Left lobe of liver (tissue), 2 donors: ENCODE measurements at places on chromosomes 7 and 10. TPM values are rescaled to one million over a fixed set of nuclear protein-coding genes. Genes with fewer than 3 reads are reported as not detected.

DNA sequence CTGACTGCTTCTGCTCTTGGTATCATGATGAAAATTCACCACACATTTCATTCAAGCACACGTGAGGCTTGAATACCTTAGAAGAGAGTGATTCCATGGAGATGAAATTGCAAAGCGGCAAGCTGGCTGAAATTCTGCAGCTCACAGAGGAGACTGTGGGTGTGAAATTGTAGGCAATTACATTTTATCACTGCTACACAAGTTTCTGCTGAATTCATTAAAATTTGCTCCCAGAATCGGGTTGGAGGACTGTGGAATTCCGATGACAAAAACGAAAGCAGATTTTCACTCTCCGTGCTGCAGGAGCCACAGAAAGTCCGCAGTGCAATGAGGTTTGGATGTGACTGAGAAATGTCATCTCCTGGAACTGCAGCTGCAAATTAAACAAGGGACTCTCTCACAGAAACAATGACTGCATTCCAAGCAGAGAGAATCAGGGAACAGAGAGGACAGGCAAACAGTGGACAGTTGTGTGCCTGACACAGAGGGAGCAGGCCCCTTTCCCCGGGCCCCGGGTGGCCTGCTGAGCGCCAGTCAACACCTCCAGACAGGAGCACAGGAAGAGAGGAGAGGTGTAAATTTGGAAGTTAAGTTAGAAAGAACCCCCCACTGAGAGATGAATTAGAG lies 109.1 kb downstream of the C10orf90 start:
- DNase-seq: no peak

DNA sequence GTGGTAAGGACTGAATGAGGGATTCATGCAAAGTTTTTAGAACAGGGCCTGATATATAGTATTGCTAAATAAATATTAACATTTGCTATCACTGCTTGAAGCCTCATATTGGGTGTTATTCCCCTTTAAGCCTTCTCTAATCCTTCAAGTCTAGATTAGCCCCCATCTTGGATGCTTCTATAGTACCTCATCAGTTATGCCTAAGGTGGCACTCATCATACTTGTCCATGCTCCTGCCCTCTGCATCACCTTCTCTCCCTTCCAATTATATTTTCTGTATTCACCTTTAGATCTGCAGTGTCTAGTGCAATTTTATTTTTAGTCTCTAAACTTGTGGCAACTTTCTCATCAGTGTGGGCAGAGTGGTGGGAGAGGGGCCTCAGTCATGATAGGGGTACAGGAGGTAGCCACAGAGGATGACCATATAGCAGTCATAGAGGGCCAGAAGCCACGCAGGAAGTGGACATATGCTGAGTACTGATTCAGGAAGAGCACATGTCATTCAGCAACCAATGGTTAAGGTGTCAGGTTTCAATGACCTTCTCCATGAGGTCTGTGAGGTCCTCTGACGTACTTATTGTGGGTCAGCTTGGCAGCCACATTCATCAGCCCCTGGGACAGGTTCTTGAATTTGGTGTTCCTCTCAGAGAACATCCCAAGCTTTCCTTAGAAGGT lies 2.5 kb downstream of the ENTPD1 start:
- DNase-seq: no peak

GRCh38 chr7:117863618-117864017 lies 9.6 kb downstream of the CTTNBP2 start:
- no peak for DNase-seq

DNA sequence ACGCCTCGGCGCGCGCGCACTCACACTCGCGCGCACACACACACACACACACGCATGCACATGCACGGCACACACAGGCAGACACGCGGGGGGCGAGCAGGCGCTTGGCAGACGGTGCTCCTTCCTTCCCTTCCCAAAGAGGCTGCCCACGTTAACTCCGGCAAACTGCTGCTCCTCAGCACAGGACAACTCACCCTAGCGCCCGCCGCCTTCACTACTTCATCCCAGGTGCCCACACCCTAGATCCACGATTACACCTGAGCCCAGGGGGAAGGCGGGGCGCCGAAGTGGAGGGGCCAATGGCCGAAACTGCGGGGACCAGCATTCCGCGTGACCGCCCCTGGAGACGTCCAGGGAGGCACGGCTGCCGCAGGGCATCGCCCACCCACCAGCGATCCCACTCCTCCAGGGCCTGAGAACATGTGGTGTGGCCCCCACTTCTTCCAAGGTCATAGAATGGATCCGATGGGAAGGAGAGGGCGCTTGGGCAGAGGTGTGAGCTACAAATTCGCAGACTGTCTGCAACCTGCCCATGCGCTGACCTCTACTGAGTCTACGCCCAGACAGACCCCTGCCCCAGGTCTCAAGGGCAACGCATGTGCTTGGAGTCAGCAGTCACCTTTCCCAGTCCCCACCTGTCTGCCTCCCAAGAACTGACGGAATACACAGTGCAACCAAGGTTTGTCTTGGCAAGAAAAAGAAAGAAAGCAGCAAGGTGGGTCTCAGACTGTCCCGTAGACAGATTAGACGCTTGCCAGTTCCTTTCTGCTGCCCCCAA lies 74.6 kb downstream of the CALN1 start:
- DNase-seq: no peak

DNA sequence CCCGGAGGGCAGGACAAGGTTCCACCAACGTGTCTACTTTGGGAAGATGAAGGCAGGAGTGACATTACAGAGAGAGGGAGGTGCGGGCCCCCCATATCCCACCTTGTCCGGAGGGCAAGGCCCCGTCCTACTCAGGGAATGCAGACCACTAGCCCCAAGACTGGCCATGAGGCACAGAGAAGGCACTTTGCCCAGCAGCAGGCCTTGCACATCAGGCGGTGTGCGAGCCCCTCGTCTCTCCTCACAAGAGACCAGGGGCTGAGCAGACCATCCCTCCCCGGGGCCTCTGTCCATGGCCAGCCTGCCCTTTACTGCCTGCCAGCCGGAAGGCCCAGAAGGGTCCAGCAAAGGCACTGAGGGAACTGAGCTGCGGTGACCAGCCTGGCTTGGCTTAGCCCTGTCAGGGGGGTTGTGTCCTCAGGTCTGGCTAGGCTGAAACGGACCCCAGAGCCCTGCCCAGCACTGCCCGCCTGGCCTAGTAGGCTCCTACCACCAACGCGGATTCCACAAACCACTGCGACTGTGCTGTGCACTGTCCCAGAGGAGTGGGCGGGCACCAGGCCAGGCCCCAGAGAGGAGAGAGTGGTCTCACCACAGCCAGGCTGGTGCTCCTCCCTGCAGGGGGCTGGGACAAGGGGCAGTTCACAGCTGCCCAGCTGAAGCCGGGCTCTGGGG lies 16.7 kb downstream of the CAMK2B start:
- DNase-seq: peak; percentile 42

GRCh38 chr10:118754229-118754555 lies 578 bp downstream of the CACUL1 start:
- DNase-seq: peak; percentile 69

The HOXA2 gene
- 0.15 TPM for total RNA-seq

DNA sequence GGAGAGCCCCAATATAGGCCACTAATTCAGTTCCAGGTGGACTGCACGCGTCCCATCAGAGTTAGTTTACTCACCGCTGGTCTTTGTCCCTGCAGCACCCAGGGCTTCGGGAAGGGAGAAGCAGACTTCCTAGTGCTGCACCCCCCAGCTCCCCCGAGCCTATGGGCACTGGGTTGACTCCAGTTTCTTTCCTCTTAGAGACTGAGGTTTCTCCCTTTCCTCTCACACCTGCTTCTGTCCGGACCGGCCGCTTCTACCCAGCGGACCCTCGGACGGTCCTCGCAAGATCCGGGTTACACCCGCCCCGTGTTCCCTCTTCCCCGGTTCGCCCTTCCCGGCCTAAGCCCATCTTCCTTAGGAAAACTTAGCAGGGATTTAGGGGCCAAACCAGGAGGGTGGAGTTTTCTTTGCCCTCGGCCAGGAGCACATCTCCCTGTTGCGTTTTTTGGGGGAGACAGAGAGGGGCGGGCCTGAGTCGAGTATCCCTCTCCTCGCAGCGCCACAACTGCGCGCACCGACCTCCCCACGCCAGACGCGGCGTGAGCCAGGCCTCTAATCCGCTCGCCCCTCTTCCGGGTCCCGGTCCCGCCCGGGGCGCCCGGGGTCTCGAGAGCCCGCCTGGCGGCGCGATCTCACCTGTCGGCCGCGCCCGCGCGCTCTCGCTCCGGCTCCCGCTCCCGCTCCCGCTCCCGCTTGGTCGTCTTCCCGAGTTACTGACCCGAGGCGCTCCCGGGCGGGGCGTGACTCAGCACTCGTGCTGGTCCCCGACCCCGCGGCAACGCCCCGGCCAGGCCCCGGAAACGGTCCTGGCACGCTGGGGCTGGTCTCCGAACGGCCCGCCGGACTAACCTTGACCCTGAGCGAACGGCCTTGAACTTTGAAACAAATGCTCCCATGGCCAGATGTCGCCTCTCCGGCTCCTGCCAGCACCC lies at the start of gene AIFM2:
Gene AIFM2 (minus strand): TSS at position 728 of the 932 bp plus-strand sequence. CDS start 8,741 bp downstream, outside the sequence.
- peak; percentile 94 for DNase-seq

- no peak for DNase-seq
These were observed at the start of gene UFSP1 for GRCh38 chr7:100888988-100889750. Gene UFSP1, minus strand, starts transcription at chr7:100889715. Its CDS starts 444 bp downstream, at chr7:100889271.

GRCh38 chr7:7131273-7131672 lies 51.1 kb upstream of the C1GALT1 start:
- no peak for DNase-seq

The TLL2 gene
- total RNA-seq: not detected

DNA sequence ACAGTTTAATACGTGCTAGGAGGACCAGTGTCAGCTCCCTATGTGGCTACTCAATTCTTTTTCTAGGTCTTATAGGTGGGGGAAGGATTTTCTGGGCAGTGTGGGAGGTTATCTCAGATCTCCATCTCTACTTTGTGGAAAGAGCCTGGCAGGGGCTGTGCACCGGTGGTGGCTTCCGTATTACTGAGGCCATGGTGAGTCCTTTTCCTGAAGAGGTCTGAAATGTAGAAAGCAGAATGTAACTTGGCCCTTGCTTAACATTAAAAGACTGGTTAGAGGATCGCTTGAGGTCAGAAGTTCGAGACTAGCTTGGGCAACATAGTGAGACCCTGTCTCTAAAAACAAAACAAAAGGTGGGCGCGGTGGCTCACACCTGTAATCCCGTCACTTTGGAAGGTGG lies 2.7 kb upstream of the TPST1 start:
- peak; percentile 32 for DNase-seq

- no peak for DNase-seq
These were observed 18.7 kb upstream of the CRHR2 start for GRCh38 chr7:30700941-30701340.

- DNase-seq: no peak
These were observed 34.8 kb upstream of the MKI67 start for GRCh38 chr10:128161031-128161430.

The PNLIPRP3 gene
- total RNA-seq: not detected

- no peak for DNase-seq
These were observed 30.9 kb upstream of the DKK1 start for GRCh38 chr10:52283174-52283573.

DNA sequence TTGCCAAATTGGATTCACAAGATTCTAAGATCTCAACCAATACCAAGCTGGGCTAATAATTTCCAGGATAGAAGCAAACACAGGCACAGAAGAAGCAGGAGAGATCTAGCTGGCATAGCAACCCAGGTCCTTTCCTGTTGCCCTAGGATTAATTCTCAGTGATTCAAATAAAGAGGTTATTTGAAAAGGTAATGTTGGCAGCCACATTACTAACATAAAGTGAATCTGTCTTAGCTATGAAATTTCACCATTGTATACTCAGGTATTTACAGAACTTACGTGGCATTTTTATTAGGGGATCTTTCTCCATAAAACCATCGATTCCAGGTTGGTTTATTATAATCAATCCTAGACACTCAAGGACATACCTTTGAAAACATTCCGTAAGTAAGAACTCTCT lies 379.3 kb upstream of the POM121L12 start:
- no peak for DNase-seq

DNA sequence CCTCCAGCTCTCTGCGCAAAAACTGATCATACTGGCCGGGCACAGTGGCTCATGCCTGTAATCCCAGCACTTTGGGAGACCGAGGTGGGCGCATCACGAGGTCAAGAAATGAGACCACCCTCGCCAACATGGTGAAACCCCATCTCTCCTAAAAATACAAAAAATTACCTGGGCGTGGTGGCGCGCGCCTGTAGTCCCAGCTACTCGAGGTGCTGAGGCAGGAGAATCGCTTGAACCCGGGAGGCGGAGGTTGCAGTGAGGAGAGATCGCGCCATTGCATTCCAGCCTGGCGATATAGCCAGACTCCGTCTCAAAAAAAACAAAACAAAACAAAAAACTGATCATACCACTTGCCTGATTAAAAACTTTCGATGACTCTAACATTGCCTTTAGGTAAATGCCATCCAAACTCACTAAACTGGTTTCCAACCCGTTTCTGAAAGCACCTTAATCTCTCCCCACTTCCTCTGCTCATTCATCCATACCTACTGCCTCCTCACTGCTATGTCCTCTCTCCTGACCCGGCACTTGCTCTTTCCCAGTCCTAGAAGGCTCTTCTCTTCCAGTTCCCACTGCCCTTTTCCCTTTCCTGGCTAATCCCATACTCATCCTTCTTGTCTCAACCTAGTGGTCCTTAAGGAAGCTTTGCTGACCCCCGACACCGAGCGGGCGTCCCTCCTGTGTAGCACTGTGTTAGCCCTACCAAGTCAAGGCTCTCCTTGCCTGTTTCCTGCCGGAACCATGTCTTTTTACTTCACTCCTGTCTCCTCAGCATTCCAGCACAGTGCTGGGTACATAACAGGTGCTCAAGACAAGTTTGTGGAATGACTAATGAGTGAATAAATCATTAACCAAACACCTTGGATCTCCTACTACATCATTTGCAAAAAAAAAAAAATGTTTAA lies 686 bp upstream of the MIOS start:
- DNase-seq: no peak

- peak; percentile 55 for DNase-seq
These were observed 809 bp upstream of the OGA start for GRCh38 chr10:101818872-101819633.

The BMPER gene
- 6.9 TPM for total RNA-seq

- DNase-seq: no peak
These were observed 66.4 kb downstream of the MGAM2 start for GRCh38 chr7:142177869-142178268.

DNA sequence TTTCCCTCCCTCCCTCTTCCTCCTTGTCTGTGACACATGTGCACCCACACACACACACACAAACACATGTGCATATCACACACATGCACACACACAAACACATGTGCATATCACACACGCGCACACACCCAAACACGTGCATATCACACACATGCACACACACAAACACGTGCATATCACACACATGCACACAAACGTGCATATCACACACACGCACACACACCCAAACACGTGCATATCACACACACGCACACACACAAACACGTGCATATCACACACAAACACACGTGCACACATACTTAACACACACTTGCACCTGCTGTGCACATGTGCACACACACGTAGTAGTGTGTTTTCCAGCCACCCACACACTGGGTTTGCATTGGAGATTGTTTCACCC lies 29.4 kb upstream of the KNDC1 start:
- no peak for DNase-seq

DNA sequence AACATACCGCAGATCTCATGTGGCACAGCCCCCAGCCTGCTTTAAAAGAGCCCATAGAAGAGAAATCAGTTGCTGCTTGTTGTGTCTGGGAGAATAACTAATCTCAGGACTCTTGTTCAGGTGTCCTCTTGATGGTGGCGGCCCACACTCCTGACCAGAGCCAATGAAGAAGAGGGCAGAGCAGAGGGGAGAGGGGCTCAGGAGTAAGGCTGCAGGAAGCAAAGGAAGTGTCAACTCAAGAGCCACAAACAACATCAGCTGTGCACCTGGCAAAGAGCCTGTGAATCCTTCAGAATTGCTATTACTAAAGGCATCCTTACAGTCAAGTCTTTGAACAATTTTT lies 59.8 kb upstream of the PTN start:
- no peak for DNase-seq

- no peak for DNase-seq
These were observed 48.4 kb downstream of the SFMBT2 start for GRCh38 chr10:7362471-7362870.
